ENCODE measurements at places on chromosomes 11 and 22.

DNA sequence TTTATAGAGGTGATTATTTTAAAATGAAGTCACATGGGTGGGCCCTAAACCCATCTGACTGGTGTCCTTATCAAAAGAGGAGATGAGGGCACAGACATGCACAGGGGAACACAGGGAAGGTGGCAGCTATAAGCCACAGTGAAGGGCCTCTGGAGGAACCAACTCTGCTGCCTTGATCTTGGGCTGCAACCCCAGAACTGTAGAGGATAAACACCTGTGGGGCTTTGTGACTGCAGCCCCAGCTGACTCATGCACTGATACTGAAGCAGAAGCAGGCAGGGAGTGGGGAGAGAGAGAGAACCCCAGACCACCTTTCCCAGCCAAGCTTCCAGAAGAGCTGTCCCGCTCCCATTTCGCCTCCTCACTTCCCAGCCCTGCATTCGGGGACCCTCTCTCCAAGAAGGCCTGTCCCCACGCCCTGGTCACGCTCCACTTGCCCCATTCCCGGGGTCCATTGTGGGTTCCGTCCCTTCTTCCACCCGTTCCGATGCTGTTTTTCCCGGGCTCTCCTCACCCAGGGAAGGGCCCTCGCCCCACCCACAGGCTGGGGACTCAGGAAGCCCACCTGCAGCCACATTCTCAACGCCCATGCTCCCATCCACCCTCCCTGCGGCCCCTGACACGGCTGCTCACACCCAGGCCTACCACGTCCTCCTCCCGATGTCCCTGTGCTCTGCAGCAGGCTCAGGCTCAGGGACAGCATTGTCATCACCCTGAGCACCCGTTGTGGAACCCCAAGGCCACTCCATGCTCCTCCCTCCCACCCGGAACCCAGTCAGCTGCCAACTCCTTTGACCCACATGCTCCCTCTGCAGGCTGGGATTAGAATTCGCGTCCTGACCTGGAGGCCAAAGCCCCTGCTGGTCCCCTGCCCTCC, 90.8 kb upstream of the SHANK2 start:
- no peak for DNase-seq

- no peak for DNase-seq
Observed at GRCh38 chr11:29432719-29433325, 584.0 kb downstream of the KCNA4 start.

GRCh38 chr11:12375720-12376119, 1.7 kb upstream of the PARVA start:
- no peak for DNase-seq

DNA sequence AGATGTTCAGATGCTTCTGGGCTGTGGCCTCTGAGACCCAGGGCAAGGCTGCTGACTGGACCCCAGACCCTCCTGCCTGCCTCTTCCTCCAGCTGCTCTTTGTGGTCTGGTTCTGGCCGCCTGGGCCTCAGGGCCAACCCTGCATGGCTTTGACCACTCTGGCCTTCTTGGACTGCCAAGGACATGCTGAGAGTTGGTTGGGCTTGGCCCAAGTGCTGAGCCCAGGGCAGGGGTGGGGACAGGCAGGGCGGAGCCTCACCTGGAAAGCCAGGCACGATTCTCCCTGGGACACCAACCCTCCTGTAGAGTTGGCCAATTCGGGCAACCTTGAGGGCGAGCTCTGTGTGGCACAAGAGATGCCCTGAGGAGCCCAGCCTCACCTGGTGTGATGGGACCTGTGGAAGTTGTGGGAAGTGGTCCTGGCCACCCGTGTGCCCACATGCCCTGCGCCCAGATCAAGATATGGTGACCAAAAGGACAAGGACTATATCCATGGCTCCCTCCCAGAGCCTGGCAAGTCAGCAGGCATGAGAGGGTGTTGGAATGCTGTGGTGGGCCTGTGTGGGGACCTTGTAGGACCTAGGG, 11.6 kb downstream of the TANGO2 start:
- no peak for DNase-seq

GRCh38 chr11:121451178-121451985, 732 bp upstream of the SORL1 start:
- no peak for DNase-seq

DNA sequence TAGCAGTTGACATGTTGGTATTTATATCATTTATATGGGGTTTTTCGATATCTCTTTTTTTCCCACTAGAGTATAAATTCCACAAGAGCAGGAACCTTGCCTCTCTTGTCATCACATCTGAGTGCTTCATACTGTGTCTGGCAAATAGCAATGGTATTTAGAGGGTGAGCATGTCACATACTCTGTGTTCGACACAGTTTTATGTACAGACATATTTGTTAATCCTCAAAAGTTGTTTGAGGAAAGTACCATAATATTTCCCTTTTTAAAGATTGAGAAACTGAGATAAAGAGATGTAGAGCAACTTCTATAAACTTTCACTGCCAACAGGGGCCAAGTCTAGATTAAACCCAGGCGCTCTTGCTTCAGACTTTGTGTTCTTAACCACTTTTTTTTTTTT, 324.6 kb upstream of the PDGFD start:
- no peak for DNase-seq

GRCh38 chr22:31177420-31178162, 17.6 kb downstream of the RNF185 start:
- DNase-seq, result no peak

GRCh38 chr11:87604350-87604749, 566.6 kb downstream of the TMEM135 start:
- DNase-seq, result no peak

DNA sequence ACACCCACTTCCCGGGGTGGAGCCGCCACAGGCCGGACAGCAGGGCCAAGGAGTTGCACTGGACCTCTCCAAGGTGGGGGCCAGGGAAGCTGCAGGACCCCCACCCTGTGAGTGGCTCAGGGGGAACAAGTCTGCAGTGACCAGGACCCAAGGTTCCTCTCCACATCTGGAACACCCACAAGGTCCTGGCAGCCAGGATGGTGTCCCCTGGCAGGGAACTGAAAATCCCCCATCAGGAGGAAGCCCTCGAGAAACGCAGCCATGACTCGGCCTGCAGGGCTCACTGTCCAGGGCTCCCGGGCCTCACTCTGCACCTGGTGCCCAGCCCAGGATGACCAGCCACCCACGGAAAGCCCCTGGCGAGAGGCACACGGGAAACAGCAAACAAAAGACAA, 11.5 kb downstream of the RNH1 start:
- no peak for DNase-seq

DNA sequence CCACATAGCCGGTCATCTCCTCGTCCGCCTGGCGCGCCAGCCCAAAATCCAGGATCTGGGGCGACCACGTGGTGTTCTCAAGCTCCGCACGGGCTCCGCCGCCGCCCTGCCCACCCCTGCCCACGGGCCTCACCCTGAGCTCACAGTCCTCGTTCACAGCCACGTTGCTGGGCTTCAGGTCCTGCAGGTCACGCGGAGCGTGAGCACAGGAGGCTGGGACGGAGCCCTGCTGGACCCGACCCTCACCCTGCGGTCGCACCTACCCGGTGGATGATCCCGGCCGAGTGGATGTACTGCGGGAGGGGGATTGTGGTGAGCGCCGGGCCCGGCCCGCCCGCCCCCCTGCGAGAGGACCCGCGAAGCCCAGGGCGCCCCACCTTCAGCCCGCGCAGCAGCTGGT, 3.2 kb downstream of the MAPK11 start:
- DNase-seq, result no peak

- DNase-seq, result no peak
Observed at GRCh38 chr11:131297441-131297840, 73.0 kb upstream of the NTM start.

DNA sequence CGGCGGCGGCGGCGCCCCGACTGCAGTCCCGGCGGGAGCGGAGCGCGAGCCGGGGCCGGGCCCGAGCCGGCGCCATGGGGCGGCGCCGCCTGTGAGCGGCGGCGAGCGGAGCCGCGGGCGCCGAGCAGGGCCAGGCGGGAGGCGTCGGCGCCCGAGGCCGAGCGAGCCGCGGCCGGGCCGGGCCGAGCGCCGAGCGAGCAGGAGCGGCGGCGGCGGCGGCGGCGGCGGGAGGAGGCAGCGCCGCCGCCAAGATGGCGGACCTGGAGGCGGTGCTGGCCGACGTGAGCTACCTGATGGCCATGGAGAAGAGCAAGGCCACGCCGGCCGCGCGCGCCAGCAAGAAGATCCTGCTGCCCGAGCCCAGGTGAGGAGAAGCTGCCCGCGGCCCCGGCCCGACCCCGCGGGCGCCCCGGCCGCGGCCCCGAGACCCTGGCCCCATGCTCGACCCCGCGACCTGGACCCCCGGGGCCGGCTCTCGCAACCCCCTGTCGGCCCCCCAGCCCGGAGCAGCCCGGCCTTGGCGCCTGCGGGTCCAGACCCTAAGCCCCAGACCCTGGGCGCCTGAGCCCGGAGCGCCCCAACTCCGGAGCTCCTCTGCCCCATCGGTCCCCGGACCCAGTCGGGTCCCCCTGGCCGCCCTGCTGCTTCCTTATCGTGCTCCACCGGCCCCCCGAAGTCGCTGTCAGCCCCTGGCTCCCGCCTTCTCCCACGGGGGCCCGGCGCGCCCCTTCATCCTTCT, at the start of gene GRK2:
Gene GRK2 (plus strand): TSS at position 25 of the 739 bp plus-strand sequence. CDS start 227 bp downstream, at position 252.
- no peak for DNase-seq

DNA sequence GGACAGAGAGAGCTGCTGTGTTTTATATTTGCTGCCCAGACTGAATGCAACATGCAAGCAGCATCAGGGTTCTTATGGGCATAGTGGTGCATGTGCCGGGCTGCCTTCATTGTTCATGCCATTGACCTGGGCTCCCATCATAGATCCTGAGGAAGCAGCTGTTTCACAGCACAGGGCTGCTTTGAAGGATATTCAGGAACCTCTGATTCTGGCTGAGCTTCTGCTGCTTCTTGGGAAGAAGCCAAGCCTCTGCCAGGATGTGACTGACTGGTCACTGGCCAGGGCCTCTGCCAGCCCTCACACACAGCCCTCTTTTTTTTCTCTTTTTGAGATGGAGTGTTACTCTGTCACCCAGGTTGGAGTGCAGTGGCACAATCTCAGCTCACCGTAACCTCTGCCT, 43.3 kb downstream of the CYB5R2 start:
- no peak for DNase-seq

DNA sequence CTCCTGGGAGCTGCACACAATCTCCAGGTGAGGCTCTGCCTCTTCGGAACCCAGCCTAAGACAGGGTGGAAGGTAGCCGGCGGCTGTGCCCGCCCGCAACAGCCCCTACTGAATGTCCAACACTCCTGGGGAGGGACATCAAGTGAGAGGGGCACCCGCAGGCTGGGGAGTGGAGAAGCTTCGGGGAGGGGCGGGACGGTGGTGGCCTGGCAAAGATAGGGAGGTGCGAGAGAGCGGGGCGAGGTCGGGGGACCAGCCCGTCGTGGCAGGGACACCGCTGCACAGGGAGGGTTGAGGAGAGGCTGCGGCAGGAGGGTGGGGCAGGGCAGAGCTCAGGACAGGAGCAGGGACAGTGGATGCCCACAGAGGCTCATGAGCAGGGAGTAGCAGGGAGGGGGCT, 8.9 kb upstream of the FADS3 start:
- no peak for DNase-seq

GRCh38 chr11:27672836-27673464, 27.3 kb downstream of the BDNF start:
- DNase-seq, result no peak

GRCh38 chr11:83249972-83250593, 36.1 kb downstream of the CCDC90B start:
- no peak for DNase-seq

- DNase-seq, result no peak
Observed at GRCh38 chr11:111530091-111530490, 10.4 kb upstream of the LAYN start.

DNA sequence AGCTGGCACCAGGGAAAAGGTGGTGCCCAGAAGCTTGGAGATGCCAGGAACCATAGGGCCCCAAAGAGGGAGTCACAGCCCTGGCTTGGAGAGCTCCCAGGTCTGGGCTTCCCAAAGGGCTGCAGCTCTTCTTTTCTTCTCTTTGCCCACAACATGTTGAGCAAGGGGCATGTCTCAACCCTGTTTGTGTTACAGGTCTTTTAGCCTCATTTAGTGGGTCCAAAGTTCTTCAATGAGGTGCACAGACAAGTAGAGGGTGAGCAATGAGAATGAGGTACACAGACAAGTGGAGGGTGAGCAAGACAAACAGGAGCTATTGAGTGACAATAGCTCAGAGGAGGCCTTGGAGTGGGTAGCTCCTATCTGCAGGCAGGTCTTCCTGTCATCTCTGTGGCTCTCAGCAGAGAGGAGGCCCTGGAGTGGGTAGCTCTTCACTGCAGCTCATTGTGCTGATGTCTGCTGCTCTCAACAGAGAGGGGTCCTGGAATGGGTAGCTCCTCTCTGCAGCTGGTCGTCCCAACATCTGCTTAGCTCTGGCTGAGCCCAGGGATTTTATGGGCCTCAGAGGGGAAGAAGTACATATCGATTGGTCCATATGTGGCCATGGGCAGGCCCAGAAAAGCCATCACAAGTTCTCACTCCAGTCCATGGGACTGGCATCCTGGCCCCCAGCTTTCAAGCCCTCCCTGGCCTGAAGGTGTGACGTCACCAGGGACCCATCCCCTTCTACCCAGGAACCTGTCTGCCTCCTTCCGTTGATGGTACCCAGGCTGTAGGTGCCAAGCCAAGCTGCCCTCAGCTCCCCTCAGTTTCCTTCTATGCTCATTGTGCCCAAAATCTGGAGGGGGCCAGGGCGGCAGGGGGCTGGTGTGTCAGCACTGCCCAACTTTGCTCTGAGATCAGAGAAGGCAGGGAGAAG, 34.9 kb downstream of the WBP2NL start:
- DNase-seq, result no peak

DNA sequence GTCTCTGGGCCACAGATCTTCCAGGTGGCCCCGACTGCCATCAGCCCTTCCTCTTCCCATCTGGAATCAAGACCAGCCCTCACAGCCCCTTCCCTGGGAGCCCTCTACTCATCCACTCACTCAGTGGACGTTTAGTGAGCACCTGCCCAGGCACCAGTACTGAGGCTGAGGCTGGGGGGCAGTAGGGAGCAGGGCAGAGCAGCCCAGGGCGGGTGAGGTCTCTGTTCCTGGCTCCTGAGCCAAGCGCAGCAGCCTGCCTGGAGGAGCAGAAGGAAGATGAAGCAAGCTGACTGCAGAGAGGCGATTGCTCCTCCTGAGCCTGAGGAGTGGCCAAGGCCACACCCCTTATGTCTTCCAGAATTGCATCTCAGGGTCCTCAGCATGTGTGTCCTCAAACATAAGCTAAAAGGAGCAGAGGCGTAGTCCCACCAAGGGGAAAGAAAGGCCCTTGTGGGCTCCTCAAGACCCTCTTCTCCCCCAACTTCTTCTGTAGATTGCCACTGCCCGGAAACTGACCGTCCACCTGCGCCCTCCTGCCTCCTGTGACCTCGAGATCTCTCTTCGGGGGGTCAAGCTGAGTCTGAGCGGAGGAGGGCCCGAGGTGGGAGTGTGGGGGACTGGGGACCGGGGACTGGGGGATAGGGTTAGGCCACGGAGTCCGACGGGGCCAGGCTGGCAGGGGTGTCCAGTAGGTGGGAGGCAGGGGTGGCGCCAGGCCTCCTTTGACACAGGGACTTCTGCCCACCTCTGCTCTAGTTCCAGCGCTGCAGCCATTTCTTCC, 5.8 kb downstream of the MAPK8IP2 start:
- no peak for DNase-seq

DNA sequence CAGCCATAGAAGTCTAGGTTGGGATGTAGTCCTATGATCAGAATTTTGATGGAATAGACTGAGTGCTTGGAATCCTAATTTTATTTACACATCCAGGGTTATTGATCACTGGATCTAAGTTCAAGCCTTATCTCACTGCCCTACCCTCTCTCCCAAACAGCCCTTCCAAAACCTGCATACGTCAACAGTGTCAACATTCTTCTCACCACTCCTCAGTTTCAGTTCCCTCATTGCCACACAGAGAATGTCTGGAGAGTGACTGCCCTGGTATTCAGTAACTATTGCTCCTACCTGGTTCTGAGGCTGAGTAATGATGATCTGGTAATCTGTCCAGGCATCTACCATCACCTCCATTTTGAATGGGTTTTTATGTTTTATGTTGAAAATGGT, 60.0 kb downstream of the GLYATL1 start:
- DNase-seq, result no peak

Measured in lower leg skin (tissue), 4 donors.